ENCODE measurements at places on chromosomes 2 and 18.

- DNase-seq: no peak
Measured at GRCh38 chr2:19238440-19239060, 119.9 kb downstream of the OSR1 start.

DNA sequence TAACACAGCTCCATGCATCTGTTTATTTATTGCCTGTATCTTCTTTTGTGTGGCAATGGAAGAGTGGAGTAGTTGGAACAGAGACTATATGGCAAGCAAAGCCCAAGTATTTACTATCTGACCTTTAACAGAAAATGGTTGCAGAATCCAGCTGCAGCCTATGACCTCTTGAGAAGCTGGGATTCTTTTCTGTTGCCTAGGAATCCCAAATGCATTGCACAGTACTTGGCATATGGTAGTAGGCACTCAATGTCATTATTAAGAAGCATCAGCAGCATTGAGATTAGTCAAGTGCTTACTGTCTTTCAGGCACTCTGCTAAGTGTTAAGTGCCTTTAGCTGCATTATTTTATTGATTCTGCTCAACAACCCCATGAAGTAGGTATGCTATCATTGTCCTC, 331.6 kb downstream of the CCDC85A start:
- DNase-seq: no peak

GRCh38 chr2:39150102-39150562, 29.3 kb upstream of the SOS1 start:
- no peak for DNase-seq

DNA sequence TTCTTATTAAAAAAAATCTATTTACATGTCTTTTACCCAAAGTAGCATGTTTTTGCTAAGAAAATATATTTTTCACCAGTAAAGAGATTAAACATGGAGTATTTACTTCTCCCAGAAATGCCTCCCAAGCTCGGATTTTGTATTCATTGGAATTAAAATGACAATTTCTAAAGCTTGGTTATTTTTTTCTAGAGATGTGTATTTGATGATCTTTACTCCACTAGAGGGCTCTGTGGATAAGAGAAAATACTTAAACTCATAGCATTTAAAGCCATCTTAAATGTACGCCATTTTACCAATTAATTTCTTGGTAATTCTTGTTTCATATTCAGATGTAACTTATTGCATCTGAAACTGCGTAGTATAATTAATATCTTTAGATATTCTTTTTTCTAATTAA, 461.4 kb downstream of the GALR1 start:
- no peak for DNase-seq

GRCh38 chr2:134783912-134784311, 54.5 kb upstream of the ACMSD start:
- no peak for DNase-seq

DNA sequence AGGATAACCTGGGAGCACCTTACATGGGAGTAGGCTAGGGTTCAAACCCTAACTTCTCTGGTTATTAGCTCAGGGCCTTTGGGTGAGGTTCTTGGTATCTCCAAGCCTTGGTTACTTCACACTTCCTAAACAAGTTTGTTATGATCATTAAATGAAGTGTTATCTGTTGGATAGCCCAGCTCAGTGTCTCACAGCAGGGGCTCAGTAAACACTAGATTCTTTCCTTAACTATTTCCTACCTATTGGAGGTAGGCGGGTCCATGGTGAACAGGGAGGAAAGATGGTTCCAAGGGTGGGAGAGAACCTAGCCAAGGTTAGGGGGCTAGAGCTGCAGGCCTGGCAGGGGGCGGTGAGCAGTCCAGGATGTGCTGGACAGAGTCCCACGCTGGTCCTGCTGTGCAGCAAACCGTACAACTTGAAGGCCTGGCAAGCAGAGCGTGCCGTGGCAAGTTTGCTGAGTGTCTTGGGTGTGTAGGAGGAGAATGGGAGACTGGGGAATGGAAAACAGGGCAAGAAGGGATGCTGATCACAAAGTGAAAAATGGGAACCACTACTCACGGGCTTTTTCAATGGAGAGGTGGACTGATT, 259.1 kb downstream of the PRKCE start:
- no peak for DNase-seq

DNA sequence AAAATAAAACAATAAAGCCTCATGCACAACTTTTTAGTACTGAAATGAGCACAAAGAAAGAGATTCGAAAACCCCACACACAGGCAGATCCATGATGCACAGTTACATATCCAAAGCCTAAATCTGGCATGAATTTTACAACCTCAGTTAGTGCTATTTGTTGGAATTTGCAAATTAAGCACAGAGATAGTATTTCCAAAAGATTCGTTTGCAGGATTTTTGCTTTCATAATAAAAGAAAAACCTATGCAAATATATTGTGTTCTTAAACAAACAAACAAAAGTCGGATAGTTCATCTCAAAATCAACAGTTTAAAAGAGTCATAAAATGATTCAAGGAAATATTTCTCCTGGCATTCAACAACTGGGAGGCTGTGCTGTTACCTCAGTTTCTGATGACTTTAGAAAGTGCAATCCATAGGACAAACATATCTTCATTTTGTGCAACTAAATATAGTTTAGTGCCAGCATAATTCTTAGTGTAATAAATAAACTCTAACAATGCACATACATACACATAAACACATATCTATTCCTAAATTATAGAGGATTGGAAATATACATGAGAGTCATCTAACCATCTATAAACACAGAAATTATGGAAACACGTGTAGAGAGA, 10.8 kb downstream of the PAX3 start:
- no peak for DNase-seq

GRCh38 chr18:49857708-49858107, 44.4 kb upstream of the ACAA2 start:
- no peak for DNase-seq

- DNase-seq: no peak
Measured at GRCh38 chr2:176960061-176960460, 252.5 kb upstream of the HNRNPA3 start.

DNA sequence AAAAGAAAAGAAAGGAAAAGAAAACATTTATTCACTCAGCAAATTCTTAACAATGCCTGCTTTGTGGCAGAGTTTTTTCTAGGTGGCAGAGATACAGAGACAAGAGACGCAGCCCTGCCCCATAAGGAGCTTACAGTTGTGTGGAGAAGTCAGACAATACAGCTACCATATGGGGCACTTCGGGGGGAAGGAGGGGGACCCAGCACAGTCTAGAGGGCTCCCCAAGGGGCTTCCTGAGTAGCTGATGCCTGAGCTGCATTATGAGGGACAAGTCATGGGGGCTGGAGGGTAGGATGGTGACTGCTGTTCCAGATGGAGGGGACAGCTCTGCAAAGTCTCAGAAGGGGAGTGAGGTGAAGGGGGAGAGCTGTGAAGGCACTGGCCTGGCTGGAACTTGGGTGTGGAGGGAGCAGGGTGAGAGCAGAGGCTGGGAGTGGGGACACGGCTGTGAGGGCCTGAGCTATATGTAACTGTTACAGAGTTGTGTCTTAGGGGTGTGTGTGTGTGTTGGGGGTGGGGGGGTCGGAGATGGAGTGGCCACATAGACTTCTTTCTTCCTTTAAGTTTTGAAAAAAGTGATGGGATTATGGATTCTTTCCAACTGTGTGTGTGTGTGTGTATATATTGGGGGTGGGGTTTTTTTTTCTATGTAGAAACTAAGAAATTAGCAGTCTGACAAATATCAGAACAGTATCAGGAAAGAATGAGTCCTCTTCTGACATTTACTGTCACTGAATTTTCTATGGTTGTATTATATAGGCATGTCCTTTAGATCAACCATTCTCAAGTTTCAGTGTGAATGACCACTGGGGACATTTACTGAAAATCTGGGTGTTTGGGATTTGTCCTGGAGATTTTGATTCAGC, 66.0 kb upstream of the HAAO start:
- DNase-seq: no peak

- DNase-seq: no peak
Measured at GRCh38 chr2:236503583-236503982, 66.0 kb upstream of the ACKR3 start.

DNA sequence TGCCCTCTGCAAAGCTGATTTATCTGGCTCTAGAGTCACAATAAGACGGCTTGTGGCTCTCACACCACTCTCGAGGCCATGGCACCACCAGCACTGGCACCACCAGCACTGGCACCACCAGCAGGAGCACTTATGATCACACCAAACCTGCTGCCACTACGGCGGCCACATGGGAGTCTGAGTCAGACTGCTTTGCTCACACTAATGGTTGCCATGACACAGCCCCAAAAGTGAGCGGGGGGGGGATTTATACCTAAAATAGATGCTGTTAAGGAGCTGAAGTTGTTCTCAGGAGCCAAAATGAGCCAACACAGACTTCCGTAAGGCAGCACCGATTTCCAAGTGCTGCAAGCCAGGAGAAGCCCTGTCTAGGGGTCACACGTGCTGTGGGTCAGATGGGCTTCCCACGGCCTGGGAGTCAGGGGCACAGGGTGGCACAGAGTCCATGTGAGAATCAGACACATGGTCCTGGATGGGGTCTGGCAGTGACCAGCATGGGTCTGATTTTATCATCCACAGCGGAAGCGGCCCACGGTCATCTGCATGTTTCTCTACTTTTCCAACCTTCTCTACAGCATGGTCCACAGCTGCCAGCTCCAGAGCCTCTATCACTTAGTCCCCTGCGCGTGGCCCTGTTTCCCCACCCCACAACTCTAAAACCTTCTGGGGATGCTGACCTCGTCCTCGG, 16.7 kb downstream of the DNMT3A start:
- DNase-seq: no peak

- no peak for DNase-seq
Measured at GRCh38 chr18:42801706-42802105, 313.8 kb downstream of the RIT2 start.

DNA sequence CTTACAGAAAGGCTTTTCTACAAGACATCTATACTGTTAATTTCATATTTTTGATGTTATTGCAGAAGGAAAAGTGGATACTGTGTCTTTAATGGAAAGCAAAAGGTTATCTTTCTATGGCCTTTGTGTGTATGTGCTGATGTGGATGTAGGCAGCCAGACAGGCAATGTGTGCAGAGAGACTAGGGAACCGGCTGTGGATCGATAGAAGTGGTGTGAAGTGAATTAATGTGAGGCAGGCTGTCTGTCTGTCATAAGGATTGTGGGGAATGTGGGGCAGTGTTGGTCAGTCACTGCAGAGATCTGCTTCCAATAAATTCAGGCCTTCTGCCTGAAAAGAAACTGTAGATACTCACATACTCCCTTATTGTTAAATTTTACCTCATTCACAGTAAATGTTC, 156.7 kb downstream of the WDR7 start:
- no peak for DNase-seq

DNA sequence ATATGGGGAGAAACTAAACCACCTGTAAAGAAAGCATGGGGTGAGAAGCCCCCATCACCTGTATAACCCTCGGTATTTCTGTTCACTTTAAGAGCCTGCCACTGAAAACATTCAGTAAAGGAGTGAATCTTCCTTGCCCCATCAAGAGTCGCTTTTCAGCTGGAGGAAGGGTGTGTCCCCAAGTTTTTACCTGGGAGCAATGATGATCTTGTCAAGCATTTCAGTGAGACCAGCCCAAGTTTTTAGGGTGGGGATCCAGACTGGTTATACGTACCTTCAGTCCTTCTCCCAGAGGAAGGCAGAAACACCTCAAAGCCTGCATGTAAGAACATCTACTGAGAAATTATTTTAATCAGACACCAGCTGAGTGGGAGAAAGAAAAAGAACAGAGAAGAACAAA, at the start of gene DSG1:
TSS of gene DSG1 (plus strand) at position 301 of the 400 bp plus-strand sequence. CDS start 141 bp downstream, outside the sequence.
- no peak for DNase-seq

- DNase-seq: no peak
Measured at GRCh38 chr2:54350426-54350825, 94.4 kb upstream of the TSPYL6 start.

- no peak for DNase-seq
Measured at GRCh38 chr2:26675651-26676255, 16.8 kb upstream of the KCNK3 start.

- DNase-seq: no peak
Measured at GRCh38 chr18:58970943-58971790, 106.5 kb downstream of the ZNF532 start.

DNA sequence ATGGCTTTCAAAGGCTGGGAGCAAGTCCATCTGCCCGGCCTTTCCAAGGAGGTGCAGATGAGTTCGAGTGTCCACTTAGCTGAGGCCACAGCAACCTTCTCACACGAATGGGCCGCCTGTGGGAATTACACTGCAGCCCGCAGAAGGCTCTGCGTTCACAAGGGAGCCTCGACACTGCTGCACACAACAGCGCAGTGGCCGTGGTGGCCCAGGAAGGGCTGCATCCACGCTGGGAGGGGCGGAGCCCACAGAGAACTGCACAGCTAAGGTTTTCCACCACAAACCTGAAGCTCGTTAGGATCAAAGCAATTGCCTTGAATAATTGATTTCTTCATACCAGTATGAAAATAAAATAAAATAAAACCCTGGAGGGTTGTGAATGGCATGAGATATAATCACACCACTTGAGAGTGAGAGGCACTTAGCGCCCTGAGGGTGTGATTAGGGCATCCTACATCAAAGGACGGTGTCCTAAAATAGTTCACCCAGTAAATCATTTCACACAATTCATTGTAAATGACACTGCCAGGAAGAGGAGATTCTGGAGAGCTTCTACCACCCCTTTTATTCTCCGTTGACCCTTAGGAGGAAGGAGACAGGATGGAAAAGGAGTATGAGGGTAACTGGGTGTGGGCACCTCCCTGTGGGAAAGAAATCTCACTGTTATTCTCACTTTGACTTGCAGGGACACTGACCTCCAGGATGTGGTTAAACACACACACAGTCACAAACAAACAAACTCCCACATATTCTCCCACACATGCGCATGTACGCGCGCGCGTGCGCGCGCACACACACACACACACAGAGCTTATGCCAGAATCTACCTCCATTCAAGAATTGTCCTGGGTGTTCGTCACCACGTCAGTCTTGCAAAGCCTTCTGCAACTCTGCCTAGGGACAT, 256.6 kb upstream of the ID2 start:
- DNase-seq: peak; percentile 6

DNA sequence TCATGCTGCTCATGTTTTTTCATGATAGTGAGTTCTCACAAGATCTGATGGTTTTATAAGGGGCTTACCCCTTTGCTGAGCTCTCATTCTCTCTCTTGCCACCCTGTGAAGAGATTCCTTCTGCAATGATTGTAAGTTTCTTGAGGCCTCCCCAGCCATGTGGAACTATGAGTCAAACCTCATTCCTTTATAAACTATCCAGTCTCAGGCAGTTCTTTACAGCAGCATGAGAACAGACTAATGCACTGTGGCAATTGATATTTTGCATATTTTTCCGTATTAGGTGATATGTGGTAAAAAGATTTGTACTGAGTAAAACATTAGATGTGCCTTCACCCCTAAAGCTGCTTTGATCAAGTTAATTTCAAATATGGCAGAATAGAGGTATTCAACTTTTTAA, 48.8 kb downstream of the RAB27B start:
- no peak for DNase-seq

DNA sequence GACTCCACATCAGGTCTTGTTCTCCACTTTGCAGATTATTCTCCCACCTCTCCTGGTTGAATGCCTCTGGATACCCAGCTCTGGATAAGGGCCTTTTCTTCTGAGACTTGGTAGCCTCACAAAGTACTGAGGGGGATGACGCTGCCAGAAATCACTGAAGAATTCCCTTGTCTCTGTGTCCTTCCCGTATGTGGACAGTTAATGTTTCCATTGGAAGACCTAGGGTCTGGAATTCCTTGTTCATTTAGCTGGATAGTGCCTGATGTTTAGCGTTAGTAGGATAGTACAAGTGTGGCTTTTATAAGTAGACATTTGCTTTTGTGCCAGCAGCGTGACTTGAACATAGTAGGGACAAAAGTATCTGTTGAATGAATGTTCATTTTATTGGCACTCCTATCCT, 76.9 kb downstream of the CLHC1 start:
- DNase-seq: no peak

GRCh38 chr2:122710049-122710448, 954.6 kb downstream of the TSN start:
- DNase-seq: no peak

Data from stimulated activated CD8-positive, alpha-beta memory T cell treated with anti-CD3 and anti-CD28 coated beads, Interleukin-15, amount 100 ng/mL, for 1 hour (primary cell).